Fibroblast of villous mesenchyme (primary cell): ENCODE measurements at places on chromosomes 3 and 15. TPM values are rescaled to one million over a fixed set of nuclear protein-coding genes. Genes with fewer than 3 reads are reported as not detected.

DNA sequence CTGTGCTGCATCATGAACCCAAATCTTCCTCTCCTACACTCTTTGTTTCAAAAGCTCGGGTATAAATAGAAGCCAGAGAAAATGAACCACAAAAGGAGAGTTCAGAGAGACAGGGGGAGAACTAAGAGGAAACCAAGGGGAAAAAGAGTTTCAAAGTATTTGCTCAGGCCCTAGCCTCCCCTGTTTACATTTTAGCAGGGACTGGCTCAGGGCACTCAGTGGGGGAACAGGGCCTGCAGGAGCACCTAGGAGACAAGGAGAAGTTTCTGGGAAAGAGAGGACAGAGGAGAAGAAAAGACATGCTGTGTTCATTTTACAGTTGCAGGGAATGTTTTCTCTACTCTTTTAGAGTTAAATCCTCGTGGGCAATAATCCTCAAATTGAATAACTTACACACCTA, 8.5 kb upstream of the IL17RD start:
- no peak for DNase-seq

DNA sequence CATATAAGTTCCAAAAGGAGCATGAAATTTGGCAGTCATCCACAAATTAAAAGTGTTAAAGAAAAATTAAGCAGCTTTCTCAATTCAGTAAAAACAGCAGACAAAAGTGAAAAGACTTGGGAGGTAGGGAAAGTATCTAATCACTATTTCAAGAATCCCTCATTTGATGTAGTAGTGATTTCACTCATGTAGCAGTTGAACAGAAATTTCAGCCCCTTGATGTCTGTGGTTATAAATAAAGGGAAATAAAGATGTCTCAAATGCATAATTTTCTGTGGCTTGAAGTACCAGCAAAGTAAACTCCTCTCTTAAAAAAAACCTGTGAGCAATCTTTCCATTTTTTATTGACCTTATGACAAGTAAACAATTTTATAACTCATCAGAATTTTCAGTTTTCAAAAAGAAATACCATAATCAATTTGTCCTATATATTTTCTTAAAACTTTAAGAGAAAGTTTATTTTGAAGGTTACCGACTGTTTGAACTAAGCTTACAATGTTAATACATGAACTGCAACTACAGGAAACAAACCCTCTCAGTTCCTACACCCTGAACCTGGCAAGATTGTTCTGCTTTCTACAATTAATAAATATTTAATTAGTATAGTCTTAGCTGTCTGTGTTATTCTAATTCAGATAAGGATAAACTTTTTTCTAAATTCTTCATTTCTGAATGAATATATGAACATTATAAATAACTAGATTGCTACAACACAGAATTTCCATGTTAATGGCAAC, 94.2 kb downstream of the CBLB start:
- DNase-seq: no peak

DNA sequence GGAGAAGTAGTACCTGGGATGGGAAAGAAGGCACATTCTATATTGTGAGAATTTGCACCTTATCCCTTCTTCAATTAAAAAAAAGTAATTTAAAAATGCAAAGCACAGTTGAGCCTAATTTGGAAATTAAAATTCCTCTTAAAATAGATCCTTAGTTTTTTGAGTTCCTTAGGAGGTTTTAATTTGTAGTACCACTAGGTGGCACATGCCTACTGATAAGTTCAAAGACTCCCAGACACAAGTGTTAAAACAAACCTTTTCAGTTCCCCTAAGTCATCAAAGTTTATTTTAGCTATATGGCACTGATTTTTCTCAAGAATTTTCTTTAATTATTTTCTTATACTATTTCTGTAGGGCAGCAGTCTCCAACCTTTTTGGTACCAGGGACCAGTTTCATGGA, 127.6 kb upstream of the AZI2 start:
- peak; percentile 54 for DNase-seq

DNA sequence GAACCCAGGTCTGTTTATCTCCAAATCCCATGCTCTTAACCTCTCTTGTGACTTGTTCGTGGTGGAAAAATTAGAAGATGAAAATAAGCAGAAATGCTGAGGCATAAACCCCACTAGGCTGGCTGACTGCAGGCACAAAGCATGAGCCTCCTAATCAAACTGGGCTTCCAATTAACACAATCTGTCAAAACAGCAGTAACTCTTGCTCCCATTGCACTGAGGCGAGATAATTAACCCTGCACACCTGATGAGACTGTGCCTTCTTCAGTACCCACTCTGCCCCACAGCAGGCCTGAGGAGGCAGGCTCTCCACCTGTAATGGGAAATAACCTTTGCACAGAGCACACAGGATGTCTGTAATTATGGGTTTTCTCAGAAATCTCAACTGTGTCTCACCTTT, 284.4 kb upstream of the WNT5A start:
- no peak for DNase-seq

DNA sequence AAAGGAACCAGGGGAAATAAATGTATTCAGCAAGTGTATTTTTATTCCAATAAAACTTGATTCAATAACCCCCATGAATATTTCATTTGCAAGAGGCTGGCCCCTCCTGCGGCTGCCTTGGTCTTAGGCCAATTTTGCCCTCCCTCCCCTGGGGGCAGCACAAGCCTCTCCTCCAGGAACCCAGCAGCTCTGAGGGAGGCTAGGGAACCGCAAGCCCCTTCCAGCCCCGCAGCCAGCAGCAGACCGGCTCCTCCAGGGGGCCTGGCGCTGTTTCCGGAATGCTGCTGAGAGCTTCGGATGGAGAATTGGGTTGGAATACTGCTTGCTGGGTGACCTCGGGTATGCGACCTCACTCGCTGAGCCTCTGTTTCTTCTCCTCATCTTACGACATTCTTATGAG, 150.1 kb downstream of the RAB11A start:
- no peak for DNase-seq

DNA sequence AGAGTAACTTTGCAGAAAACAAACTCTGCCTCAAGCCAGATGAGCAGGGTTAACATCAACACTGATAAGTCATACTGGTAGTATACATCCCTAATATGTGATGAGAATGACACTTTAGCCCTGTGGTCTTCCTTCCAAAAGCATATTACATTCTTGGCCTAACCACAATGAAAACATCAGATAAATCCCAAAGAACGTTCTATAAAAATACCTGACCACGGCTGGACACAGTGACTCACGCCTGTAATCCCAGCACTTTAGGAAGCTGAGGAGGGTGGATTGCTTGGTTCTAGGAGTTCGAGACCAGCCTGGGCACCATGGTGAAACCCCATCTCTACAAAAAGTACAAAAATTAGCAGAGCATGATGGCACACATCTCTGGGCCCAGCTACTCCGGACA, 4.7 kb downstream of the TMCC1 start:
- DNase-seq: peak; percentile 98

GRCh38 chr3:163476179-163476578, 1602.1 kb downstream of the SI start:
- DNase-seq: no peak

The LRRIQ4 gene
- 0.32 TPM in 1 of 2 replicates, not detected in the other for total RNA-seq

GRCh38 chr3:172154768-172155664, 115.6 kb downstream of the FNDC3B start:
- no peak for DNase-seq

DNA sequence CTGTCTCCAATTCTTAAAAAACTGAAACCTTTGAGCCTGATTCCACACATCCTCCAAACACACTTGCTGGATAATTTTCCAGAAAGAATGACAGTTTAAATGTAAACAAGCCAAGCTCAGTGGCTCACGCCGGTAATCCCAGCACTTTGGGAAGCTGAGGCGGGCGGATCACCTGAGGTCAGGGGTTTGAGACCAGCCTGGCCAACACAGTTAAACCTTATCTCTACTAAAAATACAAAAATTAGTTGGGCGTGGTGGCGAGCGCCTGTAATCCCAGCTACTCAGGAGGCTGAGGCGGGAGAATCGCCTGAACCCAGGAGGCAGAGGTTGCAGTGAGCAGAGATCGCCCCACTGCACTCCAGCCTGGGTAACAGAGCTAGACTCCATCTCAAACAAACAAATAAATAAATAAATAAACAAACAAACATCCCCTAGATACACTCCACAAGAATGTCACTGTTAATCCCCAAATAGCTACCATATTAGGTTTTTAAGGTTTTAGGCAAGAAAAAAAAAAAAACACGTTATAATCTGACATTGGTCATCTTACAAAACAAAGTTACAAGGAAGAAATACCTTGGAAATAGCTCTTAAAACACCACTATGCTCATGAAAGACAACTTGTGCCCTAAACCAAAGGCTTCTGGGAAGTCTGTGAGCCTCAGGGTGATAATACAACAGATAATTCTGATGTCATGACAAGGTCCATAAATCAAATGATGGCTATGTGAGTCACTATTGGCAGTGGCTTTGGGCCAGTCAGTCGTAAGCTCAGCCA, 13.2 kb downstream of the TNIK start:
- DNase-seq: peak; percentile 82

DNA sequence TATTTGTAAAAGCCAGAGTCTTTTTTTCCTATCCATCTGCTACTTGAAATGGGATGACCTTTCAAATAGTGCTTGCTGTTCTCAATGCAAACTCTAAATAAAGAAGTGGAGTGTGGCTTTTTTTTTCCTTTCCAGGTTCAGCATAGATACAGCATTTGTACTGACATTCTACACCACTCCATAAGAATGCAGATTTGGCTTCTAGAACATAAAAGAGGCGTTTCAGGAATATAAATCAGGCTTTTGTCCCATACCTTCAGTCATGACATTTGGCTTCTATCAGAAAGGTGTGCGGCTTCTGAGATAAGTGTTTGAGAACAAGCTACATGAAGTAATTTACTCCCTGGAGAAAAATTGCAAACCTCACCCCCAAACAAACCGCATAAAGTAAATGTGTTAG, 553.1 kb downstream of the FHIT start:
- no peak for DNase-seq

- peak; percentile 89 for DNase-seq
Measured at GRCh38 chr15:40793216-40793989, 13.5 kb upstream of the ZFYVE19 start.

The UBXN7 gene
- total RNA-seq: 19.0 and 30.2 TPM in 2 replicates

DNA sequence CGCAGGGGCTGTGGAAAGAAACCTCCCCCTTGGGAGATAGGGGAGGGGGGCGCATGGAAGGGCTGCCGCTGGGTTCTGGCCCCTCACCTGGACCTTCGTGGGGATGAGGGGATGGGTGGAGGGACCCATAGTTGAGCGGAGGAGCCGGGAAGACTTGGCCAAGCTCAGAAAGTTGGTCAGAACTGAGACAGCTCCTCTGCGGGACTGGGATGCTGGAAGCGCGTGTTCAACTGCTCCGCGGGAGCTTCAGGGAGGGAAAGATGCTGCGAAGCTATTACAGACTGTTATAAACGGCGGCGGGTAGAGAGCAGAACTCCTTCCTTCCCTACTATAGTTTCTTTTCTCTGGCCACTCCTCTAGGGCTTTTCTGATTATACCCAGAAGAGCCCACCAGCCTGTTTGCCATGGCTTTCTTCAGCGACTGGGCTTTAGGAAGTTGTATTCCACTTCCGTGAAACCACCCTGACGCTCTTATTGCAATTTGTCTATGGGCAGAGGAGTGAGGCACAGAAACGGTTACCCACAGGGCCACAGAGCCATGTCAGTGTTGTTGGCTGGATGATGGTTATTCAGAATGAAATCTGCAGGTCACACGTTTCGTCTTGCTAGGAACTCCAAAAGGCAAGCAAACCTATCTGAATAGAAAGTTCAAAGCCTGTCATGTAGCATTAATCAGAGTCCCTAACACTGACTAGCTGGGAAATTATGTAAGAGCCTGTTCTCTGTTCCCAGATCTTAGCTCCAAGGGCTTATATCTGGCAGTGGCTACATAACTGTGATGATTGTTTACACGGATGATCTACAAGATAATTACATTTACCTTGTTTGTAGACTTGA, 1.1 kb downstream of the SYNPR start:
- DNase-seq: no peak

The CAMK2N2 gene
- under 0.01 TPM in 1 of 2 replicates, not detected in the other for total RNA-seq

DNA sequence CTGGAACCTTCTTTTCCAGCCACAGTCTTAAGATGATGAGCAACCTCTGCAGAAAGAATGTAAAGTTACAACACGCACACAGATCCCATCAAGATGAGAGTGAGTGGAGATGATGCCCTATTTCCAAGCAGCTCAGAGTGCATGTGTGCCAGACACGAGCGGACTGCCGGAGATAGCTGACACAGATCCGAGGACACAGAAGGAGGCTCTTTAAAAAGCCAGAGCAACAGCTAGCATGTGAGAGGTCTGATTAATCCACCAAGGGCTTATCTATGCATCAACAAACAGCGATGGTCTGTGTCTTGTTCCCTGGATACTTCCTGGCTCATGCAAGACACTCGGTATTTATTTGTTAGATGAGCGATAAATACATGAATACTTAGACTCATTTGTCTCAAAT, 128.6 kb upstream of the DLG1 start:
- peak; percentile 44 for DNase-seq

DNA sequence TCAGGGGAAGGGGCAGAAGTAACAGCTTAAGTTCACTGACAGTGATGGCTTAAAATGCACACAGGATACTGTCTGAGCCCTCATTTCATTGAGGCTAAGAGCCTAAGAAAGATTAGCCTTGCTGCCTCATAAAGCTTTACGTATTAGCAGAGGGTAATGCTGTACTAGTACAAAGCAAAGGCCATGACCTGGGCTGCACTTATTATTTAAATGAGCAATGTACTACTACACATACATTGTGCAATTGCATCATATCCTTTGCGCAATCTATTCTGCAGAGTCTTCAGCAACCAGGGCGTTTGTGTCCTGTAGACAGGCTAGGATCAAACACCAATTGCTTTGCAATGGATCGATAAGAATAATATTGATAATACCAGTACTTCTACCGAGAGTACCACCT, 221.8 kb downstream of the TPRG1 start:
- DNase-seq: peak; percentile 73

- no peak for DNase-seq
Measured at GRCh38 chr3:43994657-43995546, 246.8 kb upstream of the TOPAZ1 start.

- DNase-seq: no peak
Measured at GRCh38 chr3:116118475-116119169, 326.7 kb downstream of the LSAMP start.

GRCh38 chr3:35223632-35224394, 415.5 kb upstream of the ARPP21 start:
- no peak for DNase-seq

The FANCD2OS gene
- not detected in 2 replicates for total RNA-seq

DNA sequence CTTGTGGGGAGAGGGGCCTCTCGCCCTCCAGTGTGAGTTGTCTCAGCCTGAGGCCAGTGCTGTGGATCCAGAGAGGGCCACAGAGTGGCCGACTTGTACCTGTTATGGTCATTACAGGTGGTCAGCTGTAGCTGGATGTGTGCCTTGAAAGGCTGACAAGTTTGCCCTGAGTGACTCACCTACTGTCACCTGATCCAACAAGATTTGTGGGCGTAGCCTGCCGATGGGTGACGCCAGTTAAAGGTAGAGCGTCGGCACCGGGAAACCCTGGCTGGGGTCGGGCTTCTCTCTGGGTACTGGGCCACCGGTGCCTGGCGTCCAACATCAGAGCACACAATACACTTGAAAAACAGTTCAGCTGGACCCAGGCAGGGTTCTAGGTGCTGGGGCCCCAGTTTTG, 2.8 kb upstream of the ISG20 start:
- DNase-seq: no peak

The FOXB1 gene
- not detected in 2 replicates for total RNA-seq

- DNase-seq: peak; percentile 53
Measured at GRCh38 chr3:124781476-124782376, 51.5 kb downstream of the UMPS start.

The FHIT gene
- total RNA-seq: 1.6 and 2.2 TPM in 2 replicates

The NLGN1 gene
- total RNA-seq: 8.4 and 18.1 TPM in 2 replicates
